Activated CD4-positive, alpha-beta T cell treated with anti-CD3 and anti-CD28 coated beads, Interleukin-2, amount 50 U/mL, for 1 hour (primary cell): ENCODE measurements at places on chromosomes 5 and 9.

DNA sequence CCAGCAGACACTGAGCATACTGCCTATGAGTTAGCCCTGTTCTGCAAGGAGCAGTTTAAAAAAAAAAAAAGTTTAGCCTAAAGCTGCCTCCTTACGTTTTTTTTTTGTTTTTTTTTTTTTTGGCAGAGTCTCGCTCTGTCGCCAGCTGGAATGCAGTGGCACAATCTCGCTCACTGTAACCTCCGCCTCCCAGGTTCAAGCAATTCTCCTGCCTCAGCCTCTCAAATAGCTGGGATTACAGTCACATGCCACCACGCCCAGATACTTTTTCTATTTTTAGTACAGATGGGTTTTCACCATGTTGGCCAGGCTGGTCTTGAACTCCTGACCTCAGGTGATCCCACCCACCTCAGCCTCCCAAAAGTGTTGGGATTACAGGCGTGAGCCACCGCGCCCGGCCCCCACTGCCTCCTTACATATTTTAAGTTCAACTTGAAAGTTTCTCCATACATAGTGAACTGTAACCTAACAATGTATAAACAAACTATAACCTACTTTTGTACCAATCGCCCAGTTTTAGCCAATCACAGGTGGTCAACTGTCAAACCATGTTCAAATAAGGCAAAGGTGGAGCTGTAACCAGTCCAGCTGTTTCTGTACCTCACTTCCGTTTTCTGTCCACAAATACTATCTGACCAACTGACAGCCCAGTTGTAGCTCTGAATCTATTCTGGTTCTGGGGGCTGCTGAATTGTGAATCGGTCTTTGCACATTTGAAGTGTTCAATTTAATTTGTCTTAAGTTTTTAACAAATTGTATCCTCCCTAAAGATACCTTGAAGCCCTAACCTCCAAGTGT lies 17.1 kb downstream of the GKAP1 start:
- no peak for DNase-seq

DNA sequence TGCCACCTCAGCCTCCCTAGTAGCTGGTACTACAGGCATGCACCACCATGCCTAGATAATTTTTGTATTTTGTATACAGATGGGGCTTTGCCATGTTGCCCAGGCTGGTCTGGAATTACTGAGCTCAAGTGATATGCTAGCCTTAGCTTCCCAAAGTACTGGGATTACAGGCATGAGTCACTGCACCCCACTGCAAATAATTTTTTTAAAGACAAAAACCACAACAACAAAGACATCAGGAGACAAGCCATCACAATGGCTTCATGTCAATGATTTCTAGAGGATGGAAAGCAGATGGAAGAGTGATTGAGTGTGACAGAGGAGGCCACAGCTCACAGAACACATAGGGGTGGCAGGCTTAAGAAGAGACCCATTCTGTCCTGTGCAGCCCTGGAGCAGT lies 97.9 kb upstream of the PCSK1 start:
- no peak for DNase-seq

- no peak for DNase-seq
These were observed 379.8 kb downstream of the SPOCK1 start for GRCh38 chr5:137119321-137119720.

- DNase-seq: peak; percentile 59
These were observed 831 bp downstream of the ODF2 start for GRCh38 chr9:128456613-128457061.

DNA sequence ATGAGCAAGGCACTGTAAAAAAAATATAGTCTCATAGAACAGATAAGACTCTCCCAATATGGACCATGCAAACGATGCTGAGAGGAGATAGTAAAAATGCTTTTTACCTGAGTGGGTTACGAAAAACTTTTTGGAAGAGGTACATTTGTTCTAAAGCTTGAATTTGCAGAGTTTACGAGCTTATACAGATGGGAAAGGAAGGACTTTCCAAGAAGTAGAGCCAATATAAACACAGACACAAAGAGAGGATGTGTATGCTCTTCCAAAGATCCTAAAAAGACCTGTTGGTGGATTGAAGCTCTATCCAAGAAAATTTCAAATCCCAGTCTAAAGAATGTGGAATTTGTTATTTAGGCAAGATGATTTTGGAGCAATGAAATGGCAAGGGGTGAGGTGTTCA lies 127.1 kb upstream of the SLCO6A1 start:
- DNase-seq: no peak

DNA sequence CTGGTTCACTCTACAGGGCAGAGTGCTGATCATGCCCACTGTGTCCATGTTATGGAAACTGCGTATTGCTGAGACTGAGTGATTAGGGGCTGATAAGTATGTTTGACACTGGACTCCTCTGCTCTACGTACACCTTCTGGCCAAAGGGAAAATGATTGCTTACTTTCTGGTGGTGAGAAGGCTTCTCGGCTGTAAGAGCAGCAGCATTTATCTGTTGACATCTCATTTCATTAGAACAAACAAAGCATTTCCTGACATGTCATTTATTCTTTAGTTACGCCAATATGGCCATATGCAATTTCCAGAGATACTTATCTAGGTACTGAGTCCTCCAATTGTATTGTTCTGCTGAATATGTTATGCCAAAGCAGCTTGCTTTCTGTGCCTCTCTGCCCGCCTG lies 5.6 kb downstream of the FAXDC2 start:
- DNase-seq: no peak

DNA sequence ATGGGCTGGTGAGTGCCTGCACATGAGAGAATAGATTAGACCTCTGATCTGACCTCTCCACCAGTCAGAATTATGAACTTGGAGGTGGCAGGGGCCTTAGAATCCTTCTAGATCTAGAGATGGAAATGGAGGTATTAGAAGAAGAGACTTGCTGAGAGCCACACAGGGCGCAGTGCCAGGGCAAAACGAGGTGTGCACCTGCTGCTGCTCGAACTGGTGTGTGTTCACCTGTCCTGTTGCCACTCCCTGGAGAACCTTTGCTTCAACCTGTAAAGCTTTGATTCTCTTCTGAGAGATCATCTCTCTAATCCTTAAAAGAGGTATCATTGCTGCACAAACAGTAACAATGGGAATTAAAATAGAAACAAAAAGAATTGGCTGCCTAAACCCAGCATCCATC lies 24.9 kb downstream of the FRMPD1 start:
- no peak for DNase-seq

GRCh38 chr5:132391247-132391646 lies 21.7 kb downstream of the SLC22A5 start:
- DNase-seq: no peak

GRCh38 chr5:156471893-156472292 lies 144.9 kb downstream of the SGCD start:
- DNase-seq: no peak

DNA sequence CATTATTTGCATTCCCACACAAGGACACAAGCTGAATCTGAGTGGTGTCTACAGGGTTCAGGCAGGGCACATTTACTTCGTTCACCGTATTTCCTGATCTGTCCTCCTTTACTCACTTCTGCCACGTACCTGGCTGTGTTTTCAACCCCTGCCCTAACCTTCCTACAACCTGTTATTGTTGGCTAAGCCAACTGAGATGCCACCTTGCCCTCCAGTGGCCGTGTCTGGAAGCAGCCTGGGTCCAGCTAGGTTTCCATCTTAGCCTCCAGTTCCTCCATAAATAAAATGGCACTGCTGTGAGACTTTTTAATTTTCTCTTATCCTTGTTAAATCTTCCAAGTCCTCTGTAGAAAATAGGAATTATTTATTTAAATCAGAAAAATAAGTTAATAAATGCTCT lies 64.8 kb downstream of the ATP10B start:
- DNase-seq: peak; percentile 6

- no peak for DNase-seq
These were observed 923 bp downstream of the C5orf34 start for GRCh38 chr5:43514025-43514424.

GRCh38 chr9:68721666-68722330 lies 16.8 kb downstream of the PIP5K1B start:
- no peak for DNase-seq

DNA sequence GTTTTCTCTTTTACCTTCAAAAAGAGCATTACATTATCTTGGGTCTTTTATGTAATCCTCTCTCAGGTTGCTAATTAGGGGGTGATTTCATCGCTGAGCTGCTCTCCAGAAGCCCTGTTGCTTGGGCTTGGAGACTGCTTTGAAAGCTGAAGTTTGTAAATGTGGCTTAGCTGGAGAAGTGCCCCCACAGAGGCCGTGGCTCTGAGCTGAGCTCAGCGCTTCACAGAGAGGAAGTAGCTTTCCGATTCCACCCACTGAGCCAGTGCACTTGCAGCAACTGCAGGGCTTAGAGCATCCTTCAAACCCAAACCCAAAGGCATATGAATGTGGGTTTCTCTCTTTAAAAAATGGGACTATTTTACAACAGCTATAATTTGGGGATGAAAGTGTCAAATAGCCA lies 13.7 kb upstream of the NXNL2 start:
- no peak for DNase-seq

DNA sequence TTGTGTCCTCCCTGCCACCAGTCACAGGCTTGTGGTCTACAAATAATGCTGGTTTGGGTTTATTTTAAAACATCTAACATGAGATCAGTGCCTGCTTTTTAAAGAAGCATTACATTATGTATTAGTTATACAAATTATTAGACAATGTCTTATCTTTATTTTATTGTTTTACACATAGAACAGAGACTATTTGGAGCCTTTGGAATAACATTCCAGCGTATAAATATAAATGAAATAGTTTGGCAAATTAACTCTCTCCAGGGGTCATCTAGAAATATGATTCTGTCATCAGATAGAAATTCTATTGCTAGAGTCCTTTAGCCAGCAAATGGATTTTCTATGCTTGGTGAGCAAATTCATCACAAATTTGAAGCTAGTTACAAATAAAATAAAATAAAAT lies 22.4 kb downstream of the MAP1B start:
- DNase-seq: no peak

DNA sequence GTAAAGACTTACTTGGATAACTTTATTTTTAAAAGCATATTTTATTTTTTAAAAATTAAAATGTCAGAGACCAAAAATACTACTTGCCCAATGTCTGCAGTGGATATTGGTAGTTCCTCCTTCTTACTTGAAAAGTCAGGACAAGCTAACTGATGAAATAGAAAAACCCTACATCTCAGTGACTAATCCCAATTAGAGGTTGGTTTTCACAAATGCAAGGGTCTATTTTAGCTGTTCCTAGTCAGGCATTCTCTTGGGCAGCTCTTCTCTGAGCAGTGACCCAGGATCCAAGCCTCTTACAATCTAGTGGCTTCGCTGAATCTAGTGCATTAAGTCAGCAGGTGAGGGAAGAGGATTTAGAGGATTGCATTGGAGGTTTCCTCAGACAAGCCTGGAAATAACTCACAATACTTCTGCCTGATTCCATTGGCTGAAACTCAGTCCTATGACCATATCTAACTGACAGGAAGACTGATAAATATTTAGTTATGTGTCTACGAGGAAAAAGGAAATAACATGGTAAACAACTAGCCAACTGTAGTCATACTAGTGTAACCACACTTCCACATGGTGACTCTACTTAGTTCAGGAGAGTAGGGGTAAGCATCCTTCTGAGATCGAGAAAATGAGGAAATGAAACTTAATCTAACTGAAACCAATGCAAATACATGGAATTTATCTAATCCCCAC lies 34.2 kb upstream of the MIER3 start:
- no peak for DNase-seq

DNA sequence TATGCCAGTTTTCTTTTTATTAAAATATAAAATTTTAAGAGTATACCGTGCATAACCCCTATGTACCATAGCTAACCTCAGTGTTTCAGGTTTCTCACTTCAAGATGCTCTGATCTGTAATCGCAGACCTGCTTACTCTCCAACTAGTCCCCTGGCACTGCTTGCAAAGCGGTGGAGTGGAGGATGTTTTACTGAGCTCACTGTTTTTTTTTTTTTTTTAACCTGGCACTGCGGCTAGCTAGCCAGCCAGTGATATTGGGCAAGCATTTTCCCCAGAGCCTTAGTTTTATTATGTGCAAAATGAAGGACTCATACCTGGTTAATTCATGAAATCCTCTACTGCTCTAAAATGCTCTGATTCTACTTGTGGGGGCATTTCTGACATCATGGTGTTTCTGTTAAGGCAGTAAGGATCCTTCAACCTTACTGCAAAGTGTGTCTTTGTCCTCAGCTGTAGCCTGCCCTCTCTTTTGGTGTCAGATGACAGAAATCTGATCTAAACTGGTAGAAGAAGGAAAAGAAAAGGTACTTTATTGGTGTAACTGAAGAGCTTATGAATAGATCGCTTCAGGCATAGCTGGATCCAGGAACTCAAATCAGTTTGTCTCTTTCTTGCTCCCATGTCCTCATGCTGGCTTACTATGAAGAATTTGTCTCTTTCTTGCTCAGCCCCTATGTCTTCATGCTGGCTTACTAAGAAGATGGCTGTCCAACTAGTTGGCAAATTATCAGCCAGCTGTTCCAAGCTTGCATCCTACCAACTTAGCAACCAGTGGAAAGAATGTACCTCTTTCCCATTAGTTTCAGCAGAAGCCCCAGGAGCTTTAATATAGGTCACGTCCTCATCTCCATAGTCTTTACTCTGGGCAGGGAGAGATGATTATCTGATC lies 59.8 kb downstream of the DOCK2 start:
- no peak for DNase-seq

DNA sequence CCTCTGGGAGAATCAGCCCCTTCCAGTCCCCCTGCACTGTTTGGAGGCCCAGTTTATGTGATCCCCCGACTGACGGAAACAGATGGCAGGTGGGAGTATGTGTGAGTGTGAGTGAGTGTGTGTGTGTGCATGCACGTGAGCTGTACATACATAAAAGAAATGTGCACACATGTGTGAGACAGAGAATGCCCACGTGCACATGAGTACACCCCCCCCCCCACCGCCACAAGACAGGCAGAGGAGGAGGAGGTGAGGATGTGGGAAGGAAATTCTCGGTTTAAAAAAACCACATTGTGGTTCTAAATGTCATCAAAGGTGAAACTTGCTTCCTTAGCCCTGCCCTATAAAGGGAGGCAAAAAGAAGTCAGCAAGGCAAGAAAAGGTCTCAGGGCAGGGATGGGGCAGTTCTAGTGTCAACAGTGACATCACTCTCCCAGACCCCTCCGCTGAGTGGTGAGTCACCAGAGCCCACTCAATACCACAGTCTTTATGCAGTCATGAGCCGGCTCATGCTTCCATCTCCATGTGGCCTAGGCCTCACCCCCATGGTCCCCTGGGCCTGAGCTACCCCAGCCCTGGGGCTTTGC lies 79.2 kb upstream of the HSPA9 start:
- peak; percentile 68 for DNase-seq

DNA sequence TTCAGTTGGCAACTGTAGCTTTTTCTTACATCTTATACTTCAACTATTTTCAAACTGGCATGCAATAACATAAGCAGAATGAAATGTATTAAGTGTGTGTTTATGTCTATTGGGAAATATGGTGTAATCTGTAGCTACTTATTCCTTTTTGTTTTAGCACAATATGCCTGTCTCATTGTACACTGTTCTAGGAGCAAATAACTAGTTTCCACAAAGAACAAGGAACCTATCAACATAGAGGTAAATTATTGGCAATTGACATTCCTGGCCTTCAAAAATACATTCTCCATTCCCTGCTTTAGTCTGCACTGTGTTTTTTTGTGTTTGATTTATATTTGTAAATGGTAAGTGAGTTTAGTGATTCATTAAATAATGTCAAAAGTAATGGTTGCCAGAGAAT lies 75.7 kb downstream of the FBXL7 start:
- no peak for DNase-seq

GRCh38 chr5:59116231-59116865 lies 533.5 kb downstream of the RAB3C start:
- no peak for DNase-seq
